ENCODE measurements at places on chromosomes 11 and 22.

- no peak for DNase-seq
These were observed 14.9 kb downstream of the MMP20 start for GRCh38 chr11:102610200-102610599.

- DNase-seq, result no peak
These were observed 301.1 kb downstream of the SHANK2 start for GRCh38 chr11:70951139-70951804.

GRCh38 chr11:126357055-126357962 is 1.8 kb downstream of the ST3GAL4 start:
- DNase-seq, result no peak

DNA sequence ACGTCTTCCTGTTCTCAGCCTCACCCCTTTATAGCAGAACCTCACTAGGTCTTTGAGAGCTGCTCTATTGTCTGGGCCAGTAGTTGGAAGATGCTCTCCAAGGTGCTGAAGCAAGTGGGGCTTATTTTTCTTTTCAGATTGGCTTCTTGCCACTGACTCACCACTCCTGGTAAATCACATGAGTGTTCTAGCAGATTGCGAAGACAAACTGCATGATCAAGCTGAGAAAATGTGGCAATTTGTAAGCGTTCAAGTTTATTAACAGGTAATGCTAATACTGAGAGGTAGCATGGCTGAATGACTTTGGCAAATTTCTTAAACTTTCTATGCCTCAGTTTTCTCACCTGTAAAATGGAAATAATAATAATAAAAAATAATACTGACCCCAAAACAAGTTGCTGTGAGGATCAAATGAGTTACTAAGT is 59.2 kb downstream of the CACNG2 start:
- no peak for DNase-seq

DNA sequence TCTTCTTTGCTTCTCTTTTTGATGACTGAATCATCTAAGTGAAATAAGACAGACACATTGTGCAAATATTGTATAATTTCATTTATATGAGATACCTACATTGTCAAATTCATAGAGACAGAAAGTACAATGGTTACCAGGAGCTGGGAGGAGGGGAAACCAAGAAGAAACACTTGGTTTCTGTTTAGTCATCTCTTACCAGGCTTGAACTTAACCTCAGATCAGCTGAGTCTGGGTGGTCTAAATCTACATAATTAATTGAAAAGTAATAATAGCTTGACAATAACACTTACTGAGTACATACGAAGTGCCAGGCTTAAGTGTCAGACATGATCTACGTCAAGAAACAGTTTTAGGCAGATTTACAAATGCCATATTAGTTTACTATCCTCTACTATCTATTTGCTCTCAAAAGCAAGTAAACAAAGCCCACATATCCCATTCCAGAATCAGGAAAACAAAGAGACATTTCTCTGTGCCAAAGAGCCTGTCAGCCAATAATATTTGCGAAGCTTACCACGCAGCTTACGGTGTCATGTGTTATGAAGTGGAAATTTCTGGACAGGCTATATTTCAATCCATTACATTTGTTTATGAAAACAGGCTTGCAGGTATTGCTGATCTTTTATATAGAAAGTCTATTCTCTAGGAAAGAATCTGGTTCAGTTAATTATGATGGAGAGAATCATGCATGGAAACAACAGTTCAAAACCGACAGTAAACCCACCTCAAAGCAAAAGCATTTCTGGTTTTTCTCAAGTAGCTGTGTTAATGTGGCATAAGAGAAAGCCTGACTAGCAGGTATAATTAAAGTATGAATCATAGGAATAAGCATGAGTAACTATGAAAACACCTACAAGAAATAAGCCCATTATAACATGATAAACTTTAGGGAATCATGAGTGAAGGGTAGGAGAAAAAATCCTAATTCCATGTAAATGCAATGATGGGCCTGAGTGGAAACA is 2.7 kb upstream of the ARHGAP42 start:
- DNase-seq, result no peak

- no peak for DNase-seq
These were observed 24.9 kb upstream of the CHKA start for GRCh38 chr11:68146010-68146540.

GRCh38 chr11:102546923-102547471 is 16.4 kb upstream of the MMP7 start:
- no peak for DNase-seq

Data from stimulated activated CD4-positive, alpha-beta T cell treated with anti-CD3 and anti-CD28 coated beads, TNF-alpha, amount 100 ng/mL, for 4 hours (primary cell).